ENCODE measurements at places on chromosomes 7 and 10.
A peak's percentile ranks its signal among the peaks of the same experiment; 100 is the strongest.

DNA sequence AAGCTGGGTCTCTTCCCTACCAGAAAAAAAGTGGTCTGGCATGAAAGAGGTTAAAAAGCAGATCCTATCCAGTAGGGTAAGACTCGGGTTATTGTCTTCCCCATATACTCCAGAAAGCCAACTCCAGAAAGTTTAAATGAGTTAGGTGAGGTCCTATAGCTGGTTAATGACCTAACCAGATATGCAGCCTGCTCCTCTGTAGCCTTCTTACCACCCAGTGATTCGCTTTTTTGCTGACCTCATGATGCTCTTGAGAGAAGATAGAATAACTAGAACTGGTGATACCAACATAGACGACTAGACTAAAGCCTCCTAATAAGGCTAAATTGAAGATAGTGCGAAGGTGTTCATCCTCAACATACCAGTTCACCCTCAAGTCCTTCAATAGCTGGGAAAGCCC lies 675 bp upstream of the GIMAP1 start:
- DNase-seq, result no peak

GRCh38 chr10:95543459-95543858 lies 17.7 kb downstream of the SORBS1 start:
- no peak for DNase-seq

DNA sequence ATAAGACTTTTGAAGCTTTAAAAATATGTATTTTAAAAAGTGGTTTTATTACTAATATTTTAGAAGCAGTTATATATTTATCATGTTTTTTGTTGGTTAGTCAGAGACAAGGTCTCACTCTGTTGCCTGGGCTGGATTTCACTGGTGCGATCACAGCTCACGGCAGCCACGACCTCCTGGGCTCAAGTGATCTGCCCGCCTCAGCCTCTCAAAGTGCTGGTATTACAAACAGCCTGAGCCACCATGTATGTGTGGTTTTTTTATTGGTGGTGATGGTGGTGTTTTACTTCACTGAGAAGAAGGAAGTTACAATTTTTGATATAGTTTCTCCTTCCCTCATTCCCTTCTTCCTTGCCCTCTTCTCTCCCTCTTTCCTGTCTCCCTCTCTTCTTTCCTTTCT lies 13.4 kb downstream of the NHLRC2 start:
- DNase-seq, result no peak

DNA sequence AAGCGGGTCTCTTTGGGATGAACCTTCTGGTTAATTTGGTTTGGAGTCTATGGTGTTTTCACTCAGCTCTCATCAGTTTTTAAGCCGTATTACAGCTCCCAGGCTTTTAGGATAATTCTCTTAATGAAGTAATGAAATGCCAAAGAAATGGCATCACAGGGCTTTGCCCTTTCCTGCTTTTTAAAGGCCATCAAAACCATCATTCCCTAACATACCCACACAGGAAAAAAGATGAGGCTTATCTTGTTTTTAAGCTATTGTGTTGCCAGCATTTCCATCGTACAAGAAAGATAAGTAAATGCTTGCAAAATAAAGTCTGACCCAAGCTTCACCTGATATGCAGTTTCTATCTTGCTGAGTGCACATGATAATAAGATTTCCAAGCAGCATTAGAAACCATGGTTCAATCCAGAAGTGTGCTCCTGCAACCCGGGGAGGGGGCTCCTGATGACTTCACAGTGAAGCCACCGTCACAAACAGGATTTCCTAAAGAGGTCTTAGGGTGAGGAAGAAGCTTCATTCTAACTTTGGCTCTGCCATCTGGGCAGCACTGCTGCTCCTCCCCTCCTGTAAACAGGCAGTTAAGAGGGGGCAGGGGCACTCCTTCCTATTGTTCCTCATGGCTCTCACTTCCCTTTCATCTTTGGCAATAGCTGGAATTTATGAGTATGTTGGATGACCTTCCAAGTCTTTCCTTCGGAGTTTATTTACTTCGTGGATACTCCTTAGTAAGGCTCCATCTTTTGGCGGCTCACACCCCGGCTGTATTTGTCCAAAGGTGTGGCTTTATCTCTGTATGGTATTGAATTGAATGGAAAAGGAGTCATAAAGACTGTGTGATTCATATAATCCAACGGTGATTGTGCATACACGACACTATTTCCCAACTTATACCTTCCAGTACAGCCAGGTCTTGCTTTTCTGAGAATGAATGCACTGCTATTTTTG lies 55.2 kb upstream of the FAM133B start:
- DNase-seq, result peak; percentile 84

GRCh38 chr10:59099481-59099880 lies 77.0 kb upstream of the PHYHIPL start:
- no peak for DNase-seq

GRCh38 chr10:107214261-107214660 lies 49.8 kb upstream of the SORCS1 start:
- DNase-seq, result no peak

DNA sequence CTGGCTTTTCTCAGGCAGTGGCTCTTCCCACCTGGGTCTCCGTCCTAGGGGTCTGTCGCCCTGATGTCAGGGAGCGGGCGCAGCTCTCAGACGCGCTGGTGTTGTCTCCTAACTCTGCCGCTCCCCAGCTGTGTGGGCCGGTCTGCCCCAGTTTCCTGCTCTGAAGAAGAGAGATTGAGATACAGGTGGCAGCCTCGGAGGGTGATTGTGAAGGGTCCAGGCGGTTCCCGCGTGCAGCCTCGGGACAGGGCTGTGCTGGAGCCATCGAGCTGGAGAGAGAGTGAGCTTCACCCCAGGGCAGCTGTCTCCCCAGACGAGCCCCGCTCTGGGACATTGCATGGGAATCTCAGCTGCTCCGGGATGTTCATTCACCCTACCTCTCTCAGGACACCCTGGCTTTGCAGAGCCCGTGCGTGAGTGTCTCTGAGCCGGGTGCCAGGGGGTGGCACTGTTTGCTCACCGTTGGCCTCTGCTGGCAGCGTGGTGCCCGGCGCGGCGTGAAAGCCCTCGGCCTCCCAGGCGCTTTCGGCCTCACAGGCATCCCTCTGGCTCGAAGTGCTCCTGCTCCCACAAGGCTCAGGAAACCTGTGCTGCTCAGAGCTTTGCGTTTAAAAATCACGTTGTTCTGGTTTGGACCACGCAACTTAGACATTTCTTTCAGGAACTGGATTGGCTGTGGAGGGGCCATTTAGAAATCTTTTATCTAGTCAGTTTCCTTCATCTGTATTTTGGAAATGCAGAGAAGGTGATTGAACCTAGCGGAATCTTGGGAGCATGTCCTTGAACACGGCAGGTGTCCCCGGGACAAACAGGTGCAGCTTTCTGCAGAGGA lies 33.8 kb upstream of the ZFAND2A start:
- peak; percentile 23 for DNase-seq

GRCh38 chr10:131806146-131806545 lies 94.7 kb upstream of the PPP2R2D start:
- DNase-seq, result no peak

DNA sequence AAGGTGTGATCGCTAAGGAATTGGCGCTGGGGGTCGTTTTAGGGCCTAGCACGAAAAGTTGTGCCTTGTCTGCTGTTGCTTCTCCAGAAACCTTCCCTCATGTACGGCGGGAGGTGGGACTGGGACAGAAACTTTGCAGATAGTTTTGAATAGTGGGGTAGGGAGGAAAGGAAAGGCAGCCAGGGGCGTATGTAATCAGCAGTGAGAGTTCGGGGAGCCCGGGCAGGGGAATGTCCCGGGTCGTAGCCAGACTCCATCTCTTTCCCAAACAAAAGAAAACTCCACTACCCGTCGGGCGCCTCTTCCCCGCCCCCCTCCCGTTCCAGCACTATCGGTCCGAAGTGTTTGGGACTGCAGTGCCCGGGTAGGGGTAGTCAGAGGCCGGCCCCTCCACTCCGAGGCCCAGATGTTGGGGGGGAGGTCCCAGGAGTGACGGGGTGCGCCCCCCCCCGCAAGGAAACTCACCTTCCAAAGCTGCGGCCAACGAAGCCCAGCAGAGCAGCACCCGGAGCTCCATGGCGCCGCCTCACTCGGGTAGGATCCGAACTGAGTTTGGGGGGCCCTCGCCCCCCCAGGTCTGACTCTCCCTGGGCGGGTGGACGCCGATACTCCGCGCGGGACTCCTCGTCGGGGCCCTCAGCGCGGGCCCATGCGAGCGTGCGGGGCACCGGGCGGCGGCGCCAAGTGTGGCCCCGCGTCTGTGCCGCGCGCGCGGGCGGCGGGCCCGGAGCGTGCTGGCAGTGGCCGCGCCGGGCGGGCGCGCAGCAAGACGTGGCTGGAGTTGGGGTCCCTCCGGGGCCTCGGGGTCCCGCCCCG lies 601 bp downstream of the EPHB4 start:
- no peak for DNase-seq

DNA sequence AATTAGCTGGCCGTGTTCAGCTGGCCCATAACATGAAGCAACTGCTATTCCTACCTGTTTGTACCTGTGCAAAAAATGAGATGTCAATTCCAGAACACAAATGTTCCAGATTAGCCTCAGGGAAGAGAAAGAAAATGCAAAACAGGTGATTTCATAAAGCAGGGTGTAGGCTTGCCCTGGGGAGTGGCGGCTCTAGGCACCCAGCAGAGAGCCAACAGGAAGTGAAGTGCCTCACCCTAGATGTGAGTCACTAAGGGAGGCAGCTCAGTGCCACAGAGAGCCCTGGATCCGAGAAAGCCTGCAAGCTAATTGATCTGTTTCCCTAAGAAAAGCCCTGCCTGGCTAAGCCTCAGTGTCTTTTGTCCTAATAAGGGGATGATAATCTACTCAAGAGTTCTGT lies 240.0 kb downstream of the ARHGAP21 start:
- DNase-seq, result peak; percentile 91

GRCh38 chr10:113753020-113753692 lies 1.7 kb downstream of the PLEKHS1 start:
- peak; percentile 22 for DNase-seq

DNA sequence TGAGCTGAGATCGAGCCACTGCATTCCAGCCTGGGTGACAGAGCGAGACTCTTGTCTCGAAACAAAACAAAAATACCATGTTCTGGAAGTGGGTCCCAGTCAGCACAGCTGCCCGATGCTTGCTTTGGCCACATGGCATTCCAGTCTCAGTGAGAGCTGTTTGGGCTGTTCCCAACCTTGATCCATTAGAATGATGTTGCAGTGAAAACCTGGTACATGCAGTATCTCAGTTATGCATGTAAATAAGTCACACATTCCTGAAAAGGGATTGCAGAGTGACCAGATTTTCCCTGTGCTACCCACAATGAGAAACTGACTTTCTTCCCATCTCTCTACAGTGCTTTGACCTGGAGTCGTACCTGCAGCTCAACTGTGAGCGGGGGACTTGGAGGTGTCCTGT lies 15.4 kb downstream of the ZMIZ2 start:
- DNase-seq, result no peak

DNA sequence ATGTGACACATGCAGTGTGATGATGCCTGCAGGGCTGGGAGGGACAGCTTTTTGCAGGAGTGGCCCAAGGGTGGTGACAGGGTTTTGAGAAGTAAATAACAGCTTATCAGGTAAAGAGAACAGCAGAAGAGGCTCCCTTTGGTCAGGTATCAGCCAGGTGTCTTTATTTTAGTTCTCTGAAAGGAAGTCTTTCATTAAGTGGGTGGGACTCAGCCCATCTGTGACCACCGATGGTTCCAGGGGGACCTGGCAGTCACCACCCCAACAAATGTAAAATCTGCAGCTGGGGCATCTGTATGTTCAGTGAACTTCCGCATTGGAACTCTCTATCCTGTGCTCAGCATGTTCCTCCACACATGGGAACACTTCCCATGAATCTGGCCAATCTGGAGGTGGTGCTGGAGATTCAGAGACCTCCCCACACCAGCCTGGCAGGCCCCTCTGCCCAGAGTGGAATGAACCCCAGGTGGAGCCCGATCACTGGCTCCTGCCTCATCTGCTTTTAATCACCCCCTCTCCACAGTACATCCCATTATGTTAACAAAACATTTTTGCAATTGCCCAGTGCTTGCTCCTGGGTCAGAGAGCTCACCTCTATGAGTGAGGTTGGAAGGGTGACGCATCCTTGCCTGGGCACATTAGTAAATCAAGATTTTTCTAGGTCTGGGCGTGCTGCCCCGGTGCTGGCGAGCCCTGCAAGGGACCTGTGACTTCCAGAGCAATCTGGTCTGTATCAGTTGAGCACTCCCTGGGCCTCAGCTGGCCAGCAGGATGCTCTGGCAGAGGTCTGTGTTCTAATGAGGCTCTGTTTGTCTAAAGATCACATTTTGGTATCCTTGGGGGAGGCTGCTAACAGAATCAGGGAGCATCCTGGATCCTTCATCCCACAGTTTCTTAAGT lies 140.4 kb upstream of the GDF10 start:
- DNase-seq, result no peak

- DNase-seq, result no peak
Observed at GRCh38 chr10:79056361-79056735, 12.4 kb upstream of the ZMIZ1 start.

DNA sequence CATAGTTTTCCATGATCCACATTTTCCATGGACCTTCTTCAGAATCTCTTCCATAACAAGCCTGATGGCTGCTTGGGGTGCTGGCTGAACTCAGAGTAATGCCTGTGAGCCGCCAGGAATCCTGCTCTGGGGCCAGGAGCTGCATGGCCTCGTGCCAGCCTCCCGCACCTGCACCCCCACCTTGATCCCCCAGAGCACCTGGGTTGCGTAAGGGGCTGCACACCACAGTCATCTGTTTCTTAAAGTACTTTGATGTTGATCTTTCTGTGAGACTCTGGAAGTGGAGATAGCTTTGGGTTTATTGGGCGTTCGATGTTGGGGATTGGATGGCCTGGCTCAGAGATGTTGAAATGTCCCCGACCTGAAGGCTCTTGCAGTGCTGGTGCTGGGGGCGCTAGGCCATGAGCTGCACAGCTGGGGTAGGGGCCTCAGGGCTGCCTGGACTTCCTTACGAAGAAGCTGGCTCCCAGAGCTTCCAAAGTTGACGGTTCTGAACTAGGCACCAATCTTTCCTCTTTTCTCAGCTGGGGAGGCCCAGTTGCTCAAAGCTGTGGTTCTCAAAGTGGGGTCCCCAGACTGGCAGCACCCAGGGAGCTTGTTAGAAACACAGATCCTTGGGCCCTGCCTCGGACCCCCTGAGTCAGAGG lies 534.0 kb downstream of the DNAJB6 start:
- no peak for DNase-seq

DNA sequence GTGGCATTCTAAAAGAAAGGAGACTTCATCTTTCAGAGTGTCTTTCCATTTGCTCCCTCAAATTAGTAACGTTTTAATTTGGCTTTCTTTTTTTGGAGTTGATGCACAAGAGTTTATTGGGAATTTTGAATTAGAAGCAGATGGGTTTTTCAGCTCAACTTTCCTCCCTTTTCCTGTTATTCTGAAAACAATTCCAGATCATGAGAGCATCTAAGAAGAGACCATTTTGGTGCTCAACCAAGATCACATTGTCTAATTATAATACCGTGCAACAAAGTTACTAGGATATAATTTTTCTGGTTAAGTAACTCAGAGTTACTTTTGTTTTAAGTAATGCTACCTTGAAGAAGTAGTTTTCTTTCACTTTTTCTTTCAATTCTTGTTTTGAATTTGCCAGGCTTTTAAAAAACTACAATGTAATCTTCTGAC lies 396.6 kb upstream of the KLF6 start:
- DNase-seq, result no peak
